Germinal center (tissue), 1 donor: ENCODE measurements at places on chromosomes 3 and 15.

DNA sequence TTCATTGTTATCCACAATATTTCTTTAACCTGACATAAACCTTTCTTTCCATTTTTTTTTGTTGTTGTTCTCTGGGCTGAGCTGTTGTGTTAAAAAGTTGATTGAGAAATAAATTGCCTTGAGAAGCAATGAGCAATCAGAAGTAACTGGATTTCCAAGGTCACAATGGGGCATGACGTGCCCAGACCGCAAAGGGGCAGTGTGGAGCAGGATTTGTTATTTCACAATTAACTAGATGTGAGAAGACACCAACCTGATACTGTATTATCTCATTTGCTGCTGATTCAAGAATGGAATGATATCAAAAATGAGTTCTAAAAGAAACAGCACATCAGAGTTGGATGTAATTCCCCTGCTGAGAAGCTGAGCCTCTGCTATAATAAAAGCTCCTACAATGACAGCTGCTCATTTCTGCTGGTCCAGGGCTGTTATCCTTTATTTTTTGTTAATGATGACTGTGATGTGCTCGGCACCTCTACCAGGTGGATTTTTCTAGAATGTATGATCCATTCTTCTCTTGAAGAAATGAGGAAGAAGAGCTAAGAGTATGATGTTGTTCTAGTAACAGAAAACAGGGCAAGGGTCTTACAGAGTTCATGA, 28.1 kb downstream of the CPNE4 start:
- DNase-seq: peak; percentile 4

- no peak for DNase-seq
Observed at GRCh38 chr15:45167631-45168205, 20.0 kb downstream of the SHF start.

- no peak for DNase-seq
Observed at GRCh38 chr3:117910820-117911521, 1123.7 kb downstream of the IGSF11 start.

DNA sequence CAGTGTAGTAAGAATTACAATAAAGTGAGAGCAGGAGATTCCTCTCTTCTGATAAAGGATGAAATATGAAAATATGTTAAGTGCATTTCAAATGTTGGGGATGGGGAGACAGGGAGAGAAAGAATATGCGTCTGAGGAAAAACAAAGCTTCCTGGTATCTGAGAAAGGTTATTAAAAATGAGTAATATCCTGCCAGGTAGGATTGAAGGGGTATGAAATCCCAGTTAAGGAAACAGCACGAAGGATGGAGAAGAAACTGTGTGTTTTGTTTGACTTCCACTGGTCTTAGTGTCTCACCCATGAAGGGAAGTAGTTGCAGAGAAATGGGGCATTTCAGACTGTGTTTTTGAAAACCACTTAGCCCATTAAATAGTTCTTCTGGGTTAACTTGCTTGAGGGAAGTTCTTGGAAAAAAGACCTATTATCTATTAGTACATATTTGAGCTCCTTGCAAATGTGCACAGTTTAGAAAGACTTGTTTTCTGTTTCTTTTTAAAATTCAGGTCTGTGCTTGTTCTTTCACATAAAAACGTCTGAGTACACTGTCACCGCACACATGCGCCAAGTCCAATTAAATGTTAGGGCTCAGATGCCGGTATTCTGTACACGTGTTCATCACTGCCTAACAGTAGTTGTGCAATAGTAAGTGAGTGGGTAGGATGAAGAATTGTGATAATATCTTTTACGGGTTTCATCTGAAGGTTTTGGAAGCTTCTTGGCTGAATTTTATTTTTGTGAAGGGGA, 196.1 kb upstream of the P2RY1 start:
- DNase-seq: no peak

GRCh38 chr3:80238606-80239005, 470.8 kb upstream of the ROBO1 start:
- DNase-seq: no peak

GRCh38 chr15:67761343-67761742, 64.0 kb upstream of the SKOR1 start:
- DNase-seq: peak; percentile 18

GRCh38 chr3:52238193-52238760, 681 bp downstream of the TWF2 start:
- no peak for DNase-seq

- DNase-seq: peak; percentile 85
Observed at GRCh38 chr15:40115670-40116093, 7.0 kb upstream of the BMF start.

DNA sequence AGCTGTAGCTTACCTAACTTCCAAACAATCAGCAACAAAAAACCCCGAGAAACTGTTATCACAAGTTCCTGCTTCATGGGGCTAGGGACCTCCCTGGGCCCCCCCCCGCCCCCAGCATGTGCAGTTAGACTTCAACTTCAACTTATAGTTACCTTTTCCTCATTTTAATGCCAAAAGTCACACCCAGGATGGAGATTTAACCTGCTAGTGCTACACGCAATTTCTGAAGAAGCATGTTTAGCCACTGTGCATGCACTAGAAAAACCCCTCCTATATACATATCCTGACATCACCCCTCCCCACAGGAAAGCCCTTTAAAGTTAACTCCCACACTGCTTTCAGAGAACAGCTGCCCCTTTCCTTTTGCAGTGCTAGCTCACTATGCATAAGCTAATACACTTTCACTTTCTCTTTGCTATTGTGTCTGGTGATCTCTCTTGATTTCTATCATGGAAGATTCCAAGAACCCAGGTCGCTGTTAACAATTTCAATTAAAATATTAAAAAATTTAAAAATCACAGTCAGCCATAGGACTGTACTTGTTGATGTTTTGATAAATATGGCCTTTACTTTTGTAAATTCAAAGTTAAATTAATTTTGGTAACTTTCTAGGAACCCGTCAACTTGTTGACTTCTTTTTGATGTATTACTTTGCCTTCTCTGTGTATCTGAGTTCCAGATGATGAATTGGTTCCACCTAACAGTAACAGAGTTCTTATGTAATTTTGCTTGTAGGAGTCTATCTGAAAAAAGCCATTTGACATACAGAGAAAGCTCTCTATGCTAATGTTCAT, 75.2 kb upstream of the ACAD9 start:
- peak; percentile 54 for DNase-seq

DNA sequence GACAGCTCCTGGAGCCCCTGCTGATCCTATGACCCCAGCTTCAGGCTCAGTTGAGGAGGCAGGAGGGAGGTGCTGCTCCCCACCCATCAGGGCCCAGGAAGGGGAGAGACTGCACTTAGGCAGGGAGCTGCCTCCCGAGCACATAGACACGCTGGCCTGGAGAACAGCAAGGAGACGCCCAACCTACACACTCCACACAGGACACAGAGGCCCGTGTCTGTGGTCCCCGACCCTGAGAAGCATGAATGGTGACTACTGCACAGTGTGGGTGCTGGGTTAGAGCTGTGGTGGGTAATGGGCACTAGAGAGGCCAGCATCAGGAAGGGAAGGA, 1.1 kb upstream of the HHATL start:
- no peak for DNase-seq

GRCh38 chr3:120909602-120909878, 1.5 kb downstream of the STXBP5L start:
- no peak for DNase-seq

GRCh38 chr3:66588340-66588847, 87.6 kb upstream of the LRIG1 start:
- DNase-seq: no peak

DNA sequence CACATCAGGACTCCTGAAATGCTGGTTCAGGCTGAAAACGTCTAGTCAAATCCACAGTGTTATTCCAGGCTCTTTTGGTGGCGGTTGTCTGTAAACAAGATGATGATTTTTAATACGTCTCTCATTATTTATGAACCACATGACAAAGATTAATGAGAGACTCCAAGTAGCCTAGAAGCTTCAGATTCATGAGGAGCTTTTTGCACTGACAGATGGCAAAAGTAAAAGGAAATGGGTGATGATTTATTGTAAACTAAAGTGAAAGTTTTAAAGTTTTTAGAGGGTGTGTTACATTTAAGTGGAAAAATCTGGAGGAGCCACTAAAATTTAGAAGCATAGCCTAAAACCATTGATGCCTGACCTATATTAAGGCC, 77.0 kb downstream of the BBX start:
- DNase-seq: no peak

DNA sequence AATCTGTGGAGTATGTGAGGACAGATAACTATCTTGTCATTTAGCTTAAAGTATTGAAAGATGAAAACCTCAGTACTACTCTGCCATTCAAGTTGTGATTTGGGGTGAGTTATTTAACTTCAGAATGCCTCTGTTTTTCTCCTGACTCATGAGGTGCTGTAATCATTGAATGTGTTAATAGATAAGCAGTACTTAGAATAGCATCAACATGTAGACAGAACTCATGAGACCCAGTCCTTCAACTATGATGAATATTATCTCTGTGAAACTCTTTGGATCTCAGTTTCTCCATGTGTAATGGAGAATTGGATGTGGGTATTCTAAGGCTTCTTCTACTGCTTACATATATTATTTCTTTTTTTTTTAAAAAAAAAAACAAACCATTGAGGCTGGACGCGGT, 431.4 kb downstream of the GRM7 start:
- no peak for DNase-seq
